Activated CD4-positive, alpha-beta memory T cell treated with anti-CD3 and anti-CD28 coated beads for 36 hours (primary cell): ENCODE measurements at places on chromosomes 16 and 17.

- no peak for DNase-seq
Observed at GRCh38 chr16:68429076-68429854, 19.0 kb downstream of the SMPD3 start.

- peak; percentile 18 for DNase-seq
Observed at GRCh38 chr17:51734462-51734861, 424.1 kb downstream of the CA10 start.

DNA sequence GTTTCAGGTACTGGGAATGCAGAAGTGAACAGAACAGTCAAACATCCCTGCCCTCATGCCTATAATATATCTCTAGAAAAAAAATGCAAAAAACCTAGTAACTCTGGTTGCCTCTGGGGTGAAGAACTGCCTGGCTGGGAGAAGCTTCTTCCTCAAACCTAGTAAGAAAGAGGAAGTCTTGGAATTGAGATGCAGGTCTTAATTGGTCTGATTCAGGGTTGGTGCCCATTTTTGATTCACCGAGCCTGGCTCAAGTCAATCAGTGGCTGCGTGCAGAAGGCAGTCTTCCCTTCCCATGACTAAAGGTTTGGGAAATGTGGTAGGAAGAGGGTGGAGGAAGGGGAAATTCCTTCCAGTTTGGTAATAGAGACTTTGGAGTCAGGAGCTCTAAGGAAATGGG is 22.4 kb downstream of the CDRT15 start:
- DNase-seq: no peak

- DNase-seq: peak; percentile 80
Observed at GRCh38 chr17:68011199-68011665, 15.0 kb upstream of the C17orf58 start.

DNA sequence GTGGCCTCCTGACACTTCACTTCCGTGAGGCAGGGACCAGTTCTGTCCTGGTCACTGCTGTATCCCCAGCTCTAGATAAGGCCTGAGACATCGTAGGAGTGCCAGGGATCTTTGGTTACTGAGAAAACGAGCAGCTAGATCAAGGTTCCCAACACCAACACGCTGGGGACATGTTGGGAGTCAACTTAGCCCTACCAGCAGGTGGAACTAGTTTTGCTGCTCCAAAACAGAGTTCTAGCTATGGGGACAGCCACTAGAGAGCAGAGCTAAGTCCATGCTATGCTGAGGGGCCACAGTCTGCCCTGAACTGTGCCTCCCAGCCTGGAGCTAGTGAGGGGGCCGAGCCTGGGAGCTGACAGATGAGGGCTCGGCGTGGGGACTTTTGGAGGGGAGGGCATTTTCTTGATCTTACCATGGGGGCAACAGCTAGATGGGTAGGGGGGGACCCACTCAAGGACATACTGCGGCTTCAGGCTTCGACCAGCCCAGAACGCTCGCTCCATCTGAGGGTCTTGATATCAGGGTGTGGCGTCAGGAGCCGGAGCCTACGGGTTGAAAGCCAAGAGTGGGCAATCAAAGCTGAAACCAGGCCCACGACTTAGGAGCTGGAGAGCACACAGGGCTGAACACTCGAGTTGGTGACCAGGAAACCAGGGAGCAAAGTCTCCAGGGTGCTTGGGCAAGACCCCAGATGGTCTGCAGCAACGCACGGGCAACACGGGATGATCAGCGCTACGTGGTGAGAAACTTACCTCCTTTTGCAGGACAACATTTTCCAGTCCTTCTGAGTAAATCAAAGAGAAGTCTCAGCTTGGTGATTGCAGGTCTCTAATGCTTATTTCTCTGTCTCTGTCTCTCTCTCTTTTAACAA is 13.4 kb downstream of the SNX20 start:
- DNase-seq: peak; percentile 17

DNA sequence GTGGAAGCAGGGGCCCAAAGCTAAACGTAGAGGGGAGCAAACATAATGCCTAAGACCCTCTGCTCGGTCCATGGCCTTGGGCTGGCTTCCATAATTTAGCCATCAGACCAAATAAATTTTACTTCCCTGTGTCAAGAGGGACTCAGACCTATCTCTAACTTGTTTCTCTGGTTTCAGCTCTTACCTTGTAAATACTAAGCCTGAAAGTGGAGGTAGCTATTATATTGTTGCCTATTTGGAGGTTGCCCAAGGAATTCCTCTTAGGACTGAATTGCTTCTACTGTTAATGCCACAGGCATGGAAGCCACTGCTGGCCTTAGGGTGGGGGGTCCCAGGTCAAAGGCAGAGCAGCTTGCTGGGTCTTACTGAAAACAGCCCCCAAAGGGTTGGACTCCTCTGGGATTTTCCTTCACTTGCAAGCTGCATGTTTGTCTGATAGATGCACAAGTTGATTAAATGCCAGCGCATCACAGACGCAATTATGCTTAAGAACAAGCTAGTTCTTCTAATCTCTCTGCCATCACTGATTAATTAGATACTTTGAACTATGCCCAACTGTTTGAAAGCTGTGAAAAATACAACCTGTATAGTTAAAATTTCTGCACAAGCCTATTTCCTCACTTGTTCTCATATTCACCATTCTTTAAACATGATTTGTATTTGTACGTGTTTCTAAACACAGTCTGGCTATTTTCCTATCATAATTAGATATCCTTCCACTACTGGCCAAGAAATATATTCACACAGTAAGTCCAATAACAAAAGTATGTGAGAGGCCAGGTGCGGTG is 67.9 kb upstream of the HAS3 start:
- DNase-seq: no peak

DNA sequence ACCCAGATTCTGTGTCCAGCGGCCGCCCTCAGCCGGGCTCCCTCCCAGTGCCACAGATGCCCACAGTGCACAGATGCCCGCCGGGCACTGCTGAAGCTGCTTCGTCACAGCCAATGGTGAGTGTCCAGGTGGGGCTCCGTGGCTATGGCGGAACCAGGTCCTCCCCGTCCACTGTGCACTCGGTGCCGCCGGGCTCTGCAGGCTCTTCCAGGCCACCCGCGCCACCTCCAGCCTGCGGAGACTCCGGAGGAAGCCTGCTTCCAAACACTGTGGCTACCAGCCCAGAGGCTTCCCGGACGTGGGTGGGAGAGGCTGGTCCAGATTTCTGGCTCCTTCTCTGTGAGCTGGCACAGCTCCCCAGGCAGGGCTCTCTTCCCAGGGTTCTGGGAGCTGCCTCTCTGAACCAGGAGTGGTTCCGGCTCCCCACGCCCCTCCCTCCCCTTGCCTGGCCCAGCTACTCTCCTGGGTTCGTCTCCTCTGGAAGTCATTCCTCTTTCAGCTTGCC is 2.8 kb upstream of the PYCR1 start:
- DNase-seq: no peak

DNA sequence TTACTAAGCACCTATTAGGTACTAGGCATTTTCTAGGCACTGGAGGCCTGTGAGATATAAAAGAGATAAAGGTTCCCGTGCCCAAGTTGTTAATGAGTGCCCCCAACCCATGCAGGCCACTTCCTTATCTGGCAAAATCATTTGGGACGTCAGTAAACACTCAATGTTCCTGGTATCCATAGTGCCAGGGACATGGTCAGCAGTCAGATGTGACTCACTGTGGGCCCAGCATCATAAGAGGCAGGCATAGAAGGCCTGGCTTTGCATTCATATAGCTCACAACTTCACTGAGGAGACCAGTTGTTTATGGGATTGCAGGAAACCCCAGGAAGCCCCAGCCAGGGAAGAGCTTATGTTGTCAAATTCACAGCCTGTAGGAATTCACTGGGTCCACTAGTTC is 81.1 kb downstream of the MRC2 start:
- no peak for DNase-seq

GRCh38 chr17:75147878-75148546 is 6.3 kb downstream of the JPT1 start:
- no peak for DNase-seq

- DNase-seq: no peak
Observed at GRCh38 chr16:77885571-77886295, 97.4 kb downstream of the VAT1L start.

DNA sequence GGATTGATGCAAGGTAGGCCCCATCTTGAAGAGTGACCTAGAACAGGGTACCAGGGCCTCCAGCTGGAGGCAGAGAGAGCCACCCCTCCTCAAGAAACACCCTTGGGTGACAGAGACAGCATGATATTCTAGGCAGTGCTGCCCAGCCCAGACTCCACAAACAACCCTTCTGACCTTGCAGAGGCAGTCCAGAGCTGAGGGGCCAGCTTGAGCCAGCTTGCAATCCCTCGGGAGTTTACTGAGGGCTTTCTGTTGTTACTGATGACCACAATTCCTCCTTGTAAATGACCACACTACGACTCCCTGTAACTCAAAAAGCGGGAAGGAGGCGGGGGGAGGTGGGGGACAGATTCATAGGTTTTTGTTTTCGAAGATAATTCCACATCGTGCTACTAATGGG is 18.6 kb upstream of the MNT start:
- DNase-seq: no peak

GRCh38 chr16:77213542-77214106 is 14.4 kb downstream of the SYCE1L start:
- no peak for DNase-seq

DNA sequence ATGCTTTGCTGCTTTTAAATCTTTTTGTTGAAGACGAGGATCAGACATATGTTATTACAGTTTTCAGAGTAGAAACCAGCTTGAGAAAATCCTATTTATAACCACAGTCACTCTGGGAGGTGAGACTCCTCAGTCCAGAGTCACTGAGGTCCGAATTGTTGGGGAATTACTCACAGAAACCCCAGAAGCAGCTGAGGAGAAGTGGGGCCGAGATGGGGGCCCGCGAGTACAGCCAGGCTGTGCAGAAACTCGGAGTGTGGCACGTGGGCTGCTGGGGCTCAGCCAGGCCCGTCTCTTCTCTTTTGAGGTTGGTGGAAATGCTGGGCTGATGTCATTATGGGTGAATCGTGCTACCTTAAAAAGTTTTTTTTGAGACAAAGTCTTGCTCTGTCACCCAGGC is 14.4 kb upstream of the GNG13 start:
- no peak for DNase-seq

GRCh38 chr16:48546774-48547173 is 63.2 kb downstream of the N4BP1 start:
- no peak for DNase-seq

DNA sequence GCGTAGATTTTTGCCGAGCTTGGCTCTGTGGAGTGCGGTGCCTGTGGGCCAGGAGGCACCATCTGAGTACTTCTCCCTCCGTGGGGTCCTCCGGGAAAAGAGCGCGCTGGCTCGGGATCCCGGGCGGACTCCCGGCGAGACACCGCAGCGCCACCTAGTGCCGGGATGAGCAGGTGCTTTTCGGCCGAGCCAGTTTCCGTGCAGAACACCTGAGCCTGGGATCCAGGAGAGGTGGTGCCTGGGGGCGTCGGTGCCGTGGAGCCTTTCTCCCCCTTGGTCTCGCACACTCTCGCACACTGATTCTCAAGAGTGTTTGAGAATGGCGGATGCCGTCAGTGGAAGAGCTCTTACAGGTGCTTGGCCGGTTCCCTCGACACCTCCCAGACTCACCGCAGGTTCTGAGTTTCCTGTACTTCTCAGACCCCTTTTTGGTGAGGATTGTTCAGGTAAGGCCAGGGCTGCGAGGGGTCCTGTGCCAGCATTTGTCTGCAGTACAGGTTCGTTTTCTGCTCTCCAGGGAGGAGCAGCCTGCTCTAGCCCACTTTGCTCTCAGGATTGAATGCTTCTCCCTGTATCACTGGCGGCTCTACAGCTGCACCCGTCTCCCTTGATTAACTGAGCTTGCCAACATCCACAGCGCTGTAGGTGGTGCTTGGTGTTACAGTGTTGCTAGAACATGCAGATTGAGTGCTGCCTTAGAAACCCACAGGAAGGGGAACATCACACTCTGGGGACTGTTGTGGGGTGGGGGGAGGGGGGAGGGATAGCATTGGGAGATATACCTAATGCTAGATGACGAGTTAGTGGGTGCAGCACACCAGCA is 23.3 kb downstream of the TBCD start:
- DNase-seq: peak; percentile 52

DNA sequence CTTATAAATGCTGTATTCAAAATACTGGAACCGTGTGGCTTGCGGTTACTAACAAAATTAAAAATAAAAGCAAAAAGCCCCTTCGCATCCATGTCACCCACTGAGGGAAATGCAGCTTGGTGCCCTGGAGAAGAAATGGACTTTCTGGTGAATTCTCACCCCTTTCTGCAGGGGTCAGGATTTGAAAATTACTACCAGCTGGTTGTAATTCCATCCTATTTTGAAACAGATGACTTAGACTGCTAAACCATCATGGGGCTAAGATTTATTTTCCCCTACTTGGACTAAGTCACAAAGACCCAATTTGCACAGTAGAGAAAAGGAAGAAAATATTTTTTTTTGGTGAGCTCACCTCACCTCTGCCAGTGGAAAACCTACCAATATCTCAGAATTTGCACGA is 111.4 kb upstream of the MYOCD start:
- no peak for DNase-seq

DNA sequence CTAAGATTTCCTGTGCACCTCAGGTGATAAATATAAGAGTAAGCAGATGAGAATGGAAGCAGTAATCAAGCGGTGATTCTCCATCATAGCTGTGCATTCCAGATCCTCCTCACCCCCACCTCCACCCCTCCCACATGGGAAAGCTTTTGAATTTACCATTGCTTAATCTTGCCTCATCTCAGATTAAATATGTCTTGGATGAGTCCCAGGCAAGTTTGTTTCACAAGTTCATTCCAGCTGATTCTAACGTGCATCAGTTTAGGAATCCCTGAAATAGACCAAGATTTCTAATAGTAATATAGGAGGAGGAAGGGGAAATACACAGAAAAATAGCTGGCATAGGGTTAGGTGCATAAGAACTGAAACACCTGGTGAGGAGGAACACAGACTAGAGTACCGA is 396.2 kb upstream of the KIF2B start:
- DNase-seq: no peak

DNA sequence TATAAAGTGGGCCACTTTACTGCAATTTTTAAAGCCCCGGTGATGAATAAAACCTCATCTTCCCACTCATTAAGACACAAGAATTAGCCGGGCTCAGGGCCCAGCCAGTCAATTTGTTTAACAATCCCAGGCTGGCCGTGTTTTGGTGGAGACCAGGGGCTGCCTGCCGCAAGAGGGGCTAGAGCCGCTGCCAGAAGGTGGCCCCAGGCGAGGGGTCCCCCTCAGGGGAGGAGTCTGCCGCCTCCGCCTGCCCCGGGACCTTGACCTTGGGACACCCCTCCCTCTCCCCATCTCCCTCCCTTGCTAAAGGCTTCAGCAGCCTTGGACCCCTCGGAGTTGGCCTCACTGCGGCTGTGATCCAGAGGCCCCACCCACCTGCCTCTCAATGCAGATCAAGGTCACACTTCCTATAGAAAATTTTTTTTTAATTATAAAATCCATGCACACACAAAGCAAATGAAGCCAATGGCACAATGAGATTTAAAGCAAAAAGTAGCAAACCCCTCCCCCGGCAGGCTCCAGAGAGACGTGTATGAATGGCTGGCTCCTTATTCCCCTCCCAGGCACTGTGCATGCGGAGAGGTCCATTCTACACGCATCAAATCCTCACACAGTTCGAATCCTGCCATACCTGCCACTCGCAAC is 23.0 kb upstream of the SLC38A10 start:
- DNase-seq: no peak

DNA sequence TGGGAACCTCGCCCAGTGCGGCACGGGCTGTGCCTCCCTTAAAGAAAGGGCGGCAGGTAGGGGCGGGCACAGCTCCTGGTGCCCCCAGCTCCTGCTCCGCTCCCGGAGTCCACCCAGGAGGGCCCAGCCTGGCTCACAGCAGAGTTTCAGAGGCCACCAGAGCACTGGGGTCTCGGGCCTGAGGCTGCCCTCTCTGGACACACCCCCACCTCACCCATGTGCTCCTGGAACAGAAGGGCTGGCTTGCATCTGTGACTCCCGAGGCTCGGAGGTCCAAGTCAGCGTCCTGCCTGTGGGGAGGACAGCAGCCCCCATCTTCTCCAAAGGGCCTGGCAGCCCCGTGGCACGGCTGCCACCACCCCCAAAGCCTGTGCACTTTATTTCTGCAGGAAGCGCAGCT is 62.7 kb downstream of the RBFOX3 start:
- DNase-seq: no peak
